ENCODE measurements at places on chromosomes 1 and 21.

- no peak for DNase-seq
Measured at GRCh38 chr21:25567472-25567871, 39.8 kb downstream of the MRPL39 start.

- peak; percentile 28 for DNase-seq
Measured at GRCh38 chr1:234544087-234544579, 65.2 kb upstream of the TARBP1 start.

- DNase-seq, result no peak
Measured at GRCh38 chr1:175277783-175278733, 85.5 kb upstream of the KIAA0040 start.

DNA sequence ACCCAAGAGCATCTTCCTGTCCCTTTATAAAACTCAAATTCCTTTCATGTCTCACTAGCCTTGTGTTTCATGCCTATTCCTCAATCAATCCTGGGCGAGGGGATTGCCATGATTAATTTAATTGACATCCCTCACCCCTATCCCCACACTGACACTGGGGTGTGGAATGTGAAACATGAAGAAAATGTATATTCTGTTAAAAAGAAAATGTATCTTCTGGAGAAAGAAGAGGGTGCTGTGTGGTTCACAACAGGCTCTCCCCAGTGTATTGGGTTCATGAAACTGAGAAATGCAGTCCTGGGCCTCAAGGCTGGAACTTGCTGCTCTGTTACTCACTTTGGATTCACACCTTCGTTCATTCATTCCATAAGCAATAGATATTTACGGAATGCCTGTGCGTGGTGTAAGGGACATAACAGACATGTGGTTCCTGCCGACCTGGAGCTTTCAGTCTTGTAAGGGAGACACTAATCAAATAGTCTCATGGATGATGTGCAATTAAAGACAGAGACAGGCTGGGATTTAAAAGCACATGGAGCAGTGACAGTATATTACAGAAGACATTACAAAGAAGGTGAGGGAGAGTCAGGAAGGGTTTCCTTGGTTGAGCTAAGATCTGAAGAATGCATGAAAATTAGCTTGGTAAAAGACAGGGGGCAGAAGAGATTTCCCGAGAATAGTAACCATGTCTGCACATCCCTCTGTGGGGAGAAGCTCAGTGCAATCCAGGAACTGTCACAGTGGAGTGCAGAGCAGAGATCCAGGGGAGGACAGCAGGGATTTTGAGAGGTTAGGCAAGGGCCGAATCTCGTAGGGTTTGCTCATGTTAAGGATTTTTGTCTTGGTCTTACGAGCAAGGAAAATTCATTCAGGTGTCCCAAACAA is 32.1 kb downstream of the SERTAD4 start:
- DNase-seq, result no peak

DNA sequence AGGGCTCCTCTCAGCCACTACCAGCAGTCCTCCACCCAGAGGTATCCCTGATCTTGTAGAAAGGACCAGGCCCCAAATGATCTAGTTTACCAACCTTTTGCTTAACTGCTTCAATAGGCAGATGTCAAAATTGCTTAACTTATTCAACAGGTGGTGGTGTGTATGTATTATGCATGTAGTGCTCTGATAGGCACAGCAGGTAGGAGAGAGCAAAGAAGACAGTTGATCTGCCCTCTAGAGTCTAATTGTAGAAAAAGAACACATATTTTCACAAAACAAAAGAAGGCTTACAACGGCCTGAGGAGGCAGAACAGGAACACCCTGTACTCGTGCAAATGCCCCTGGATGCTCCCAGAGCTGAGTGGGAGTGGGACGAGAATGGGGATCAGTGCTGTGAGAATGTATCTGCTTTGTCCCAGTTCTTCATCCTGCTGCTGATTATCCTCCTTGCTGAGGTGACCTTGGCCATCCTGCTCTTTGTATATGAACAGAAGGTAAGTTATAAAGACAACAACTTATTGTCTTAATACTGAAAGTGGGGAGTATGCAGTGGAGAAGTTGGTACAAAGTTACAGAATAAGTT is 21.1 kb downstream of the CD53 start:
- DNase-seq, result no peak

GRCh38 chr1:107920561-107920960 is 44.4 kb downstream of the VAV3 start:
- DNase-seq, result no peak

DNA sequence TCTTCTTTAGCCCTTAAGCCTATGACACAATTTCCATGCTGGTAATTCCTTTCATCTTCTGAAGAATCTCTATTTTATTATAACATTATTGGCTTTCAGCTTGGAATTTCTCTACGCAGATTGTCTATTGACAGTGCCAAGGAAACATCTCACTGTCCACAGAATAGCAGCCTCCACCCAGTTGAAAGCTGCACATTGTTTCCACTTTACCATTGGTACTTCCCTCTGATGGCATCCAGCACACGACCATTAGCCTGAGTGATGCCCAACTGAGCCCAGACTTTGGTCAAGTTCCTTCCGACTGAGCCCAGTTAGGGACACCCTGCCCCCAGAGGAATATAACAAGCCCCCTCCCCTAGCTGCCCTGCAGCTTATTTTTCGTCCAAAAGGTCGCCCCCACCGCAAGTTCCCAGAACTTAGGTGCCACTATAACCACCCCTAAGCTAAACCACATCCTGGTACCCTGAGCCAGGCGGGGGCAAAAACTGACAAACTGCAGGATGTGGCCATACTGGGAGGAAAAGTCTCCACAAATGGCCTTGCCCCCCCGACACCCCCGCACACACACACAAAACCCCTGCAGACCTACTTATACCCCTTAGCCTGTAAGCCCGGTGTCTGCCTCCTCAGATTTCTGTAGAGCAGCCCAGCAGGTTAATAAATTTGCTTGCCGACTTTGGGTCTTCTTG is 13.2 kb downstream of the GBP5 start:
- no peak for DNase-seq

DNA sequence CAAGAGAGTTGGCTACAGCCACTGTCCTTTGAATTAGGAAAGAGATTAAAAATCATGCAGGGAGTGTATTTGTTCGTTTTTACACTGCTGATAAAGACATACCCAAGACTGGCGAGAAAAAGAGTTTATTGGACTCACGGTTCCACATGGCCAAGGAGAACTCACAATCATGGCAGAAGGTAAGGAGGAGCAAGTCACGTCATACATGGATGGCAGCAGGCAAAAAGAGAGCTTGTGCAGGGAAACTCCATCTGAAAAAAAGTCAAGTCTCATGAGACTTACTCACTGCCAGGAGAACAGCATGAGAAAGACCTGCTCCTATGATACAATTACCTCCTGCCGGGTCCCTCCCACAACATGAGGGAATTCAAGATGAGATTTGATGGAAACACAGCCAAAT is 1595.2 kb downstream of the KCNT2 start:
- DNase-seq, result no peak

DNA sequence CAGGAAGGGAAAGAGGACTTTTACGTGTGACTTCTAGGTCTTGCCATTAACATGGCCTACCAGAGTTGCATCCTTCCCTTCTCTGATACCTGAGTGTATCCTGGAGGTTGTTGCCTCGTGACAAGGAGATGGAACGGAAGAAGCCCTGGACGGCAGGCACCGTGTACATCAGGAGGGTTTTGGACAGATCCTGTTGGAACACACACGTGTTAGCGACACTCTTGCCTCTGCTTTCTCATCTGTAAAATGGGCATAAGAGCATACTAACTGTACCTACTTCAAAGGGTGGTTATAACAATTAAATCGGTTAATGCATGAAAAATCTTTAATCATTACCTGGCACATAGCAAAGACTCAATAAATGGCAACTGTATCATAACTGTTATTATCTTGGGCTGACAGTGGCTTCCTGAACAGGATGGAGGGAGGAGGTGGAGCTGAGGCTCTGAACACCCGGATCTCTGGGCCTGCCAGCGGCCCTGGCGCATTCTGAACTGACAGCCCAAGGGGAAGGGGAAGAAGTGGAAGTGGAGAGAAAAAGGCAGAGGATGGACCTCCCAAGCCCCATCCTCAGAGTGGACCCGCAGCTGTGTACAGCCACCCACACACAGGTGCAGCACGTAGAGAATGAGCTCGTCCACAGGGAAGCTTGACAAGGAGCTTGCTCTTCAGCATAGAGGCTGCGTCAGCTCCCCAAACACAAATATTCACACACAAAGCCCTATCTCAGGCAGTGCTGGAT is 30.2 kb upstream of the EXOSC10 start:
- no peak for DNase-seq

DNA sequence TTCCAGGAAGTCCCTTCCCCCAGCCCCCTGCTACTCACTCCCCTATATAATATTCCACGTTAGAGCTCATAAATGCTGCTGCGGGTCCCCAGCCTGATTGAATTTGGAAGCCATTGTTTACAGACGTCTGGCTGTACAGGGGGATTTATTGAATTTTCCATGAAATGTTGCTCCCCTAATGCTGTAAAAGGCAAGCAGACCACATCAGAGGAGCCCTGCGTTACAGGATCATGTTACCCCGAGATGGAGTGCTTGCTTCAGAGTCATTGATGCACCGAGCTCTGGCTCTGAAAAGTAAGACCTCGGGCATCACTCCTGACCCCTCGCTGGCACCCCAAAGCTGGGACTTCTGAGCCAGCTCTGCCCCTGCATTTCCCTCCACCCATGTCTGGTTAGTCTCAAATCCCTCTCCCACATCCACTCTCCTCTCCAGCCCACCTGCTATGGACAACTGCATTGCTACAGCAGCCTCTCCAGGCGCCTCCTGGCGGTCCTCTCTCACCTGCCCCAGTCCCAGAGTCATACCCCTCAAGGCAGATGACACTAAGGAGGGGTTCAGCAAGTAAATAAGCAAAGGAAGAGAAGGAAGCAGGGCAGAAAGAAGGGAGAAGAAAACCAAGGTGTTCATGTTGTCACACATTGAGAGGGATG is 127.8 kb downstream of the TMEM53 start:
- DNase-seq, result no peak

DNA sequence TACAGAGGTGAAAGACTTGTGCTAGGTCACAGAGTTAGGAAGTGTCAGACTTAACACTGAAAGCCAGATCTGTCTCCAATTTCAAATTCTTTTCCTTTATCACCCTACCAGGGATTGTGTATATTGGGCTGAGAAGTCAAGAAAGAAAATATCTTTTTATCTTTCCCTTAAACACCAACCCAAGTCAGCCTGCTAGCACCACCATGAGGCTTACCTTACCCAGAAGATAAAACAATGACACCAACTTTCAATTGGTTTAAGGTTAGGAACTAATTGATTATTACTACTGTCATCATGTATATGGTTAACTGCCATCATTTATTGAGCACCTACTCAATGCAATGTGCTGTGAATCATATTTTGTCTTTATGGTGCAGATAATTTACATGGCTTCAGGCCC is 178.9 kb upstream of the FOXD3 start:
- DNase-seq, result no peak

DNA sequence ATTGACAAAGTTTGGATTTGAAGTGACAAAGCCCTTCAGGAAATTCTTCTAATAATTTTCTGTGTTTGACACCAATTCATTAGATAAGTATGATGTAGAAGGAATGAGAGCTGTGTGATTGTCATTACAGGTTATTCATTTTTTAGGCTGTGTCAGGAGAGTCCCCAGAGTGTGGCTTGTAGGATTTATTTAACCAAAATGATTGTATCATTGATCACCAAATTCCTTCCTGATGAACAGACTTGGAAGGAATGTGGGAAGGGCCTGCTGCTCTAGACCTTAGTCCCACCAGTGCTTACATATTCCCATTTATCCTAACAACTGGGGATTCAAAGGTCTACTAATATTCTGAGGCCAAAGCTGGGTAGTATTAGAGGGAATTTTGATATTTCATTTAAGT is 383.3 kb upstream of the KAZN start:
- DNase-seq, result no peak

GRCh38 chr1:157095551-157095950 is 4.1 kb downstream of the ETV3L start:
- DNase-seq, result no peak

DNA sequence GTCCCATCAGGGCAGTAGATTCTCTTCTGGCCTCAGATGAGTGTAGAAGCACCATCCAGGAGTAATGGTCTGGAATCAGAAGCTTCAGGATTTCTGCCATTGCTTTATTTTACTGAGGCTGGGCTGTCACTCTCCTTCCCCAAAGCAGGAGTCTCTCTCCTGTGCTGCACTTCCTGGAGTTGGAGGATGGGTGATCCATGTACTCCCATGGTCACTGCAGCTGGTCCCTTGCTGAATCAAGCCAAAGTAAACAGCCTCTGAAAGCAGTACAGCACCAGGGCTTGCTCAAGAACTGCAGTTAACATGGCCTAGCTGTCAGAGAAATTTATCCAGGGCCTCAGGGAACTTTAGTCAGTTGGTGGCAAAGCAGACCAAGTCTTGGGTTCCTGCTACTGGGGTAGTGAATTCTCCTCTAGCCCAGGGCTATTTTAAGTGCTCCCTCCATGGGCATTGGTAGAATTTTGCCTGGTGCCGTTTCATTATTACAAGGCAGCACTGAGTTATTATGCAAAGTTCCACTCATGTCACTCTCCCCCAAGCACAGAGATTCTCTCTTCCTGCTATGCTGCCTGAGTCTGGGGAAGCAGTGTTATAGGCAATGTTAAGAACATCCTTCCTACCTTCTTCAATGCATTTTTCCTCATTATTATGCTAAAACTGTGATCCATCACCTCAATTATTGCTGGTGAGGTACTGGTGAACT is 29.5 kb downstream of the DRAM2 start:
- DNase-seq, result no peak

DNA sequence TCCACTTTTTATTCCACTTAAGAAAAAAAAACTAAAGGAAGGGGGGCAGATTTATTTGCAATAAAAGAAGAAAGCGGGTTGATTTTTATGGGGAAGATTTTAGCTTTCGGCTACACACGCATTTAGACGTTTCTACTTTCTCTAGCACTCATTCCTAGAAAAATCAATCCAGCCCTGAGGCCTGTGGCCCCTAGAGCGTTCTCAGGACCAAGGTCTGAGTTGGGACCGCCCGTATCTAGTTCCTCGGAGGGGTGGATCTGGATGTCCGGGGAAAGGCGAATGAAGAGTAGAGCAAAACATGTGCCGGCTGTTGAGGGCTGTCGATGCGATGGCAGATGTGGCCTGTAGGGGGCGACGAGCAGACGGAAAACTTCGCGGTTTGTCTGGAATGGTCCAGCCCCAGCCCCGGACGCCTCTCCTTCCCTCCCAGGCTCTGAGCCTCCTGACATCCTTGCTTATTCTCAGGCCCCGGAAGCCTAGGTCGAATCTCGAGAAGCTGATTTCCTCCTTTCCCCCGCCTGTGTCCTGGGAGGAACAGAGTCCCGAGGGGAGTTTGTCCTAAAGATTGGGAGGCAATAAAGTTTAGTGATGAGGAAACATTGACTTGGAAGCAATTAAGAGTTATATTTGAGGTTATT is 5.2 kb downstream of the FOXD3 start:
- DNase-seq, result no peak

- DNase-seq, result no peak
Measured at GRCh38 chr1:202844259-202844658, 33.5 kb downstream of the PCAT6 start.

DNA sequence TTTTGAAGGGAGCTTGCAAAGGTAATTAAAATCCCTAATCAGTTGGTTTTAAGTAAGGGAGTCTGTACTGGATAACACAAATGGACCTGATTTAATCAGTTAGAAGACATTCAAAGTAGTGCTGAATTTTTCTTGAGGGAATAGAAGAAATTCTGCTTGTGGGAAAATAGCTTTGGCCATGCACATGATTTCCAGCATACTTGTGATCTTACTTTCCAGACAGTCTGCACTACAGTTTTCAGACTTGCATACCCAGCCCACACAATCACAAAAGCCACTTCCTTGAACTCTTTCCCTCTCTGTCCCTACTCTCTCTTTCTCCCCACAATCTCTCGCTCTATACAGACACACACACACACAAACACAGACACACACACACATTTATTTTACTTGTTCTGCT is 852.1 kb downstream of the PLA2G4A start:
- no peak for DNase-seq

- no peak for DNase-seq
Measured at GRCh38 chr1:65174585-65174984, 26.6 kb downstream of the AK4 start.

Measured in activated CD4-positive, alpha-beta T cell treated with anti-CD3 and anti-CD28 coated beads for 1 hour (primary cell).